ENCODE measurements at places on chromosomes 12 and 14.

DNA sequence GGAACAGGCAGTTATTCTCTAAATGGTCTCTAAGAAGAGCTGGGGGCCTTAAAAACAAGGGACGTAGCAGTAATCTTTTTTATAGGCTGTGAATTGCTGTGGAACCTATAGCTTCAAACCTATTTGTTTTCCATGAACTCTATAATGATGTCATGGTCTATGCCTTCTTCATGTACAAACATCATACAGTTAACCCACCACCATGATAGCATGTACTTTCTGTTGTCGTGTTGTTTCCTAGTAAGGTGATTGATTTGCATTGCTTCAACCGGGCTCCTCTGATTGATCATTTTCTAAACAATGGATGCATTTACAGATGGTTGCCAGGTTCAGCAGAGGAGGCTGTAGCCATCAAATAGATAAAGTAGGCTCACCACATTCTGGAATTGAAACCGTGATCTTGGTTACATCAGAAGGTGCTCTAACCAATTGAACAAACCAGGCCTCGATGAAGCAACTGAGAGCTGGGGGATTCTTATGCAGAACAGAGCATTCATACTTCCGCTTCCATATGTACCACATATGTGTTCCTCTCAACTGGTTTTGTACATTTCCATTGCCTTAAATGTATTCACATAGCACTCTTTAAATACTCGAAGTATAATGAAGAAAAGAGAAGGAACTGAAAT, 25.6 kb upstream of the PCNX1 start:
- DNase-seq: peak; percentile 94

DNA sequence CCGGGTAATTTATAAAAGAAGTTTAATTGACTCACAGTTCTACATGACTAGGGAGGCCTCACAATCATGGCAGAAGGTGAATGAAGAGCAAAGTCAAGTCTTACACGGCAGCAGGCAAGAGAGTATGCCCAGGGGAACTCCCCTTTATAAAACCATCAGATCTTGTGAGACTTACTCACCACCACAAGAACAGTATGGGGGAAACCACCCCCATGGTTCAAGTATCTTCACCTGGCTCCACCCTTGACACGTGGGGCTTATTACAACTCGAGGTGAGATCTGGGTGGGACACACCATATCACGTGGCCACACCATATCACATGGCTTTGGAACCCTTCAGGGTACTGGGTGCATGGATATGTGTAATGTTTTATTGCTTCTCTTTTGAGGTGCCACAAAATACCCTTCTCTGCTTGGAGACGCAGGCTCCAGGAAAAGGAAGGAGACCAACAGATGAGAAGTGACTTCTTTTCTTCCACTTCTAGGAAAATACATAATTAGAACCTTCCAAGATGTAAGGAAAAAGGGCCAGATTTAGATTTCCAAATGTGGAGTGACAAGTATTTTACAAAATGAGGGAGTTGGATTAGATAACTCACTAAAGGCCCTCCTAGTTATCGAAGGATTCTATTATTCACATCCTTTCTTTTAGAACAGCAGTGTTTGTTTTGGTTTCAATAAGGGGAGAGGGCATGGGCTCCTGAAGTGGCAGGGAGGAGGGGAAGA, 33.1 kb upstream of the ETFBKMT start:
- DNase-seq: peak; percentile 10

DNA sequence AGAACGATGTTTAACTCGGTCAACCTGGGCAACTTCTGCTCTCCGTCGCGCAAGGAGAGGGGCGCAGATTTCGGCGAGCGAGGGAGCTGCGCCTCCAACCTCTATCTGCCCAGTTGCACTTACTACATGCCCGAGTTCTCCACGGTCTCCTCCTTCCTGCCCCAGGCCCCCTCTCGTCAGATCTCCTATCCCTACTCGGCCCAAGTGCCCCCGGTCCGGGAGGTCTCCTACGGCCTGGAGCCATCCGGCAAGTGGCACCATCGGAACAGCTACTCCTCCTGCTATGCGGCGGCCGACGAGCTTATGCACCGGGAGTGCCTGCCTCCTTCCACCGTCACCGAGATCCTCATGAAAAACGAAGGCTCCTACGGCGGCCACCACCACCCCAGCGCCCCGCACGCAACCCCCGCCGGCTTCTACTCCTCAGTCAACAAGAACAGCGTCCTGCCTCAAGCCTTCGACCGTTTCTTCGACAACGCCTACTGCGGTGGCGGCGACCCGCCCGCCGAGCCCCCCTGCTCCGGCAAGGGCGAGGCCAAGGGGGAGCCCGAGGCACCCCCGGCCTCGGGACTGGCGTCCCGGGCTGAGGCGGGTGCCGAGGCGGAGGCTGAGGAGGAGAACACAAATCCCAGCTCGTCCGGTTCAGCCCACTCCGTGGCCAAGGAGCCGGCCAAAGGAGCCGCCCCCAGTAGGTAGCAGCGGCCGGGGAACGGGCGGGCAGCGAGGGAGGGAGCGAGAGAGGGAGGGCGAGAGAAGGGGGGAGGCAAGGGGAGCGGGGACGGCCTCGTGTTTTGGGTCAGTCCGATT, 513 bp downstream of the HOXC11 start:
- no peak for DNase-seq

- DNase-seq: no peak
Observed at GRCh38 chr14:63650256-63650952, 8.7 kb upstream of the WDR89 start.

DNA sequence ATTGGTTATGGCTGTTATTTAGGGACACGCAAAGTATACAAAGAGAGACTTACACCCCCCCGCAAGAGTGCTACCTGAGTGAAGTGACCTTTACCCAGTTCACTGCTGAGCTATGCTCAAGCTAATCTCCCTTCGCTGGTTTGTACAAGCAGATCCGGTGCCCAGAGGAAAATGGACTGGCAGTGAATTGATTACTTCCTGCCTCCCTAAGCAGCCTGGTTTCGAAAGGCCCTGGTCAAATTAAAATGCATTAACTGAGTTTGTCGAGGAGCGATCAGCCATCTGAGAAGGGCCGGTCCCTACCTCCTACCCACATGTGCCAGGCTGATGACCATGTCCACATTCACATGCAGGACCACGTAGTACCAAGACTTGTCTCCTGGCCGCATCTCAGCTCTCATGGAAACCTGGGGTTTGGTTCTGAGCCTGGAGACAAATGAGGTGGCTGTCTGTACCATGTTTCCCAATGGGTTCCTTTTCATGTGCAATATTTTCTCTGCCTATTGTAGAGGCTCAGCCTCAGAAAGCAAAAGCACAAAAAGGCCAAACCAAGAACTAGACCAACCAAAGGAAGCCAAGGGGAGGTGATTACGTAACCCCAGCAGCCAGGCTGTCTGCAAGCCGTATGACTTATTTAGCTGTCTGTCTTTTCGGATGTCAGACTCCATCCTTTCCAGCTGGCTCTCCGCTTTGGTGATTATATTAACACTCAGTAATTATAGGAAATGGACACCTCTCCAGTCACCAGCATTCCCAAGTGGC, 284.7 kb upstream of the PWP1 start:
- peak; percentile 72 for DNase-seq

- DNase-seq: no peak
Observed at GRCh38 chr12:69998011-69998410, 173.0 kb downstream of the MYRFL start.

DNA sequence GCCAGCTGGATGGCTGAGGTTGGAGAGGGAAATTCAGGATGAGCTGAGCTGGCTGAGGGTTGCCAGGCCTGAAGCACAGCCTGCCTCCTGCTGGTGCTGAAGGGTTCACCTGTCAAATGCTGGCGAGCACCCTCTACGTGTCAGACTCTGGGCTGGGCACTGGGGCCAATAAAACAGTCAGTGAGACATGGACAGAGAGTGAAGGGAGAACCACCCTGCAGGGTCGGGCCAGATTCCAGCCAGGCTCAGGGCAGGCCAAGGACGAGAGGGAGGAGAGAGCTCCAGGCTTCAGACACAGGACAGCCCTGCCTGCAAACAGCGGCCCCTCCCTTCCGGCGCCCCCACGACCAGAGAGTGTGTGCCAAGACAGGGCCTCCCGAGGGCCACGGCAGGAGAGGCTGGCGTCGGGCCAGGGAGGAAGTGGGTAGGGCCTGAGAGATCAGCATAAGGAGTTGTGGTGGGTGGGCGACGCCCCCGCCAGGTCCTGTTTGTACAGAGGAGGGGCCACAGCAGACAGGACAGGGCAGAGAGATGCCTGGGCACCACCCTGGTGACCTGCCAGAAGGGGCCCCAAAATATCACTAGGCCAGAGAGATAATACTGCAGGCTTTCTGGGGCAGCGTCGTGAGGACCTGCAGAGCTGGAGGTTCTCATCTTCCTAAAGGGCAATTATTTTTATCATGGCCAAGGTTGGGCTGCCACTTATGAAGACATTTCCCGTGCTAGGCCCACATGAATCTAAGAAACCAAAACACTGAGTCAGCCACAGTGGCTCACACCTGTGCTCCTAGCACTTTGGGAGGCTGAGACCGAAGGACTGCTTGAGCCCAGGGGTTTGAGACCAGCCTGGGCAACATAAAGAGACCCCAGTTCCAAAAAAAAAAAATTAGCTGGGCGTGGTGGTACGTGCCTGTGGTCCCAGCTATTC, 73.1 kb upstream of the GPR68 start:
- peak; percentile 43 for DNase-seq

DNA sequence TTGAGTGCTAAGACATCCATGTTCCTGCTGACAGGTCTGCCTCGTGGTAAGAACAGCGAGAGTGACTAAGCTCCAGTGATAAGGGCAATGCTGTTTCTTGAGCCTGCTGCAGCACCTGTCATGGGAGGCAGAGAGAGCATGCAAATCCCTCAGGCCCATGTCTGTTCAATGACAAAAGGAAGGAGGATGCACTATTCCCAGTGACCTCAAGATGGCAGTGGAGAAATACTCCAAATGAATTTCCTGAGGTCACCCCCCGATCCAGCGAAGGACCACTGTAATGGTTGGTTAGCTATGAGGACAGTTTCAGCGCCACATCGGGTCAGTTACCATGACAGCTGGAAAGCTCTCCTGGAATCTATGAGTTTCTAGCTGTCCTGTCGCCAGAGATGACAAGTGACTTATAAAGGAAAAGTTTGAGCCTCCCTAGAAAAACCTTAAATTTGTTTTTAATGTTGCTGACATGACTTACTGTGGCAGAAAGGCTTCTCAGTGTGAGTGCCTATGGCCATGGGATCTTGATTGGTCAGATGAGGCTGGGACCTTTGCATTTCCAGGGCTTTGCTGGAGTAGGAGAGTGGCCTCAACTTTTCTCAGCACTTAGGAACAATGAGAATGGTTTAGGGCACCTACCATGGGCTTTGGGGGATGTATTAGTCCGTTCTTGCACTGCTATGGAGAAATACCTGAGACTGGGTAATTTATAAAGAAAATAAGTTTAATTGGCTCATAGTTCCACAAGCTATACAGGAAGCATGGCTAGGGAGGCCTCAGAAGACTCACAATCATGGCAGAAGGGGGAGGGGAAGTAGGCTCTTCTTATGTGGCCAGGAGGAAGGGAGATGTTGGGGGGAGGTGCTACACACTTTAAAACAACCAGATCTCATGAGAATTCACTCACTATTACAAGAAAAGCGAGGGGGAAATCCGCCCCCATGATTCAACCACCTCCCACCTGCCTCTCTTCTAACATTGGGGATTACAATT, 88.0 kb upstream of the TMEM260 start:
- DNase-seq: peak; percentile 51

DNA sequence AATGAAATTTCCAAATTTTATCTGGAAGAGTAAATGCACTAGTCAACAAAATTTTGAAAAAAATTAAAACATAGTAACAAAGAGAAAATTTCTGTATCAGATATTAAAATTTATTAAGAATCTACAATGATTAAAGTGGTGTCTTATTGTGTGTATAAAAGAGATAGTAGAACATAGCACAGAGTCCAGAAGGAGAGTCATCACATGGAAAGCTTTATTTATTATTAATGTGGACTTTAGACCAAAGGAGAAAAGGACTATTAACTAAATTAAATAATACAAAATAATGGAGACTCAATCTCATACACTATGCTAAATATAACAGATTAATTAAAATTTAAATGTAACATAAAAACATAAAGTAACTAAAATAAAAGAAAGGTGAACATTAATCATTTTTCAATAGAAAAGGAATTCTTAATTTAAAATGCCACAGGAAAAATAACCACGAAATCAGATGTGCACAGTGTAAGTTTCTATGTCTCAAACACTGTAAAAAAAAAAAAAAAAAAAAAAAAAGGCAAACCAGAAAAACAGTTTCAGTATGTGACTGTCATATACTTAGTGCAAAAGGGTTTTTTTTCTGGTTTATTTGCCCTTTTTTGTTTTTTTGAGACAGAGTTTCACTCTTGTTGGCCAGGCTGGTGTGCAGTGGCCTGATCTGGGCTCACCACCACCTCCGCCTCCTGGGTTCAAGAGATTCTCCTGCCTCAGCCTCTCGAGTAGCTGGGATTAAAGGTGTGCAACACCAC, 95.4 kb downstream of the MYF5 start:
- no peak for DNase-seq

GRCh38 chr12:31478425-31478824, 112.5 kb downstream of the DENND5B start:
- no peak for DNase-seq

DNA sequence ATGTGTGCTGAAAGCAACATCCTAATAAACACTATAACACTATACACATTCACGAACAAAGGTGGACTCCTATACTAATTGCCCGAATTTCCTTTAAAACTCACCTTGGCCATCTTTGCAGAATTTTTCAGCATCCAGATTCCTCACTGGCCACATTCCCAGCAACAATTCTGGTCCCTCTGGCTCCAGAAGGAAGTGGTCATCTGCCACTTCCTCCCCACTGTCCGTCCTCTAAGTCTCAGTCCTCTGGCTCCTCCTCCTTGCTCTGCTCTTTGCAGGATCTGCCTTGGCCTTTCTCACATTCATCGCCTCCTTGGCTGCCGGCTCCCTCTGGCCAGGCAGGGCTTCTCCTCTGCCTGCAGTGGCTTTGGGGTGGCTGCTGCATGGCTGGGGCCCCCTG, 426.0 kb downstream of the FUT8 start:
- no peak for DNase-seq

DNA sequence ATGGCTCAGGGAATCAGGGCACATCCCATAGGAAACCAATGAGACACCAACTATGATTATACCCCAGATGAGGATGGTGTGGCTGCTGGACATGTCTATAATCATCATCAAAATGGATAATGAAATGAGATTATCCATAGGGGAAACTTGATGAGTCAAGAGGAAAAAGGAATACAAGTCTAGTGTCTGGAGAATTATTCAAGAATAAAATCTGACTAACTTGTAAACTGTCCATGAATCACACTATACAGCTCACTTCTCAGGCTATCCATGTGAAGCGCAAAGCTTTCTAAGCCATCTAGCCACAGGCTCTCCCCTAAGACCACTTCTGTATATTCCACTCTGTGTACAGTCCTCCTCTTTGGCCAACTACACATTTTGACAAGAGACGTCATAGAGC, 52.5 kb downstream of the DUSP16 start:
- peak; percentile 31 for DNase-seq

All from suppressor macrophage treated with lipopolysaccharide for 4 hours (primary cell).